CD4-positive, alpha-beta T cell (primary cell): ENCODE measurements at places on chromosomes 1 and 21. TPM values are rescaled to one million over a fixed set of nuclear protein-coding genes. Genes with fewer than 3 reads are reported as not detected.
A peak's percentile ranks its signal among the peaks of the same experiment; 100 is the strongest.

Gene KIAA0040
- total RNA-seq = 13.5 TPM

Gene KCNN3
- total RNA-seq = not detected

GRCh38 chr21:31221043-31221442 is 123.0 kb downstream of the TIAM1 start:
- DNase-seq = peak; percentile 14

- peak; percentile 27 for DNase-seq
These were observed 3.0 kb downstream of the GPR61 start for GRCh38 chr1:109542657-109543056.

GRCh38 chr1:240104672-240105071 is 13.0 kb downstream of the FMN2 start:
- no peak for DNase-seq

DNA sequence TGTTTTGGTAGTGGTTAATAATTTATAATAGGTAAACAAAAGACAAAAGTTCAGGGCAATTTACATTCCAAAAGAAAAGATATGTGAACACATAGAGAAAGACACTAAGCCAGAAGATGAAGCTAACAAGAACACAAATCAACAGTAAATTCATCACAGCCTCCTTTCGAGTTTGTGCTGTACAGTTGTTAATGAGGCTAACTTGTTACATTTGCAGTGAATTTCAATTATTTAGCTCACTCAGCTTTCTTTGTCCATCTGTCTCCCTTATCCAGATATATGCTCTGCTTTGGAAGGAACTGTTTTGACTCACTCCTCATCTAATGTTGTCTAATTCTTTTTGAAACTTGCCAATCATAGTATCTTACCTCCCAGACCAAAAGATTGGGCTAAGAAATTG is 423.3 kb upstream of the OLFM3 start:
- DNase-seq = no peak

- no peak for DNase-seq
These were observed 55.8 kb downstream of the COL18A1 start for GRCh38 chr21:45460611-45461368.

Gene RAB3B
- not detected for total RNA-seq

Gene IFI6
- total RNA-seq = 36.2 TPM

Gene AADACL3
- total RNA-seq = not detected

- DNase-seq = peak; percentile 87
These were observed 6.9 kb upstream of the GPATCH4 start for GRCh38 chr1:156608036-156608674.

Gene DIO1
- not detected for total RNA-seq

GRCh38 chr1:15303935-15304334 is 56.9 kb downstream of the FHAD1 start:
- DNase-seq = no peak

DNA sequence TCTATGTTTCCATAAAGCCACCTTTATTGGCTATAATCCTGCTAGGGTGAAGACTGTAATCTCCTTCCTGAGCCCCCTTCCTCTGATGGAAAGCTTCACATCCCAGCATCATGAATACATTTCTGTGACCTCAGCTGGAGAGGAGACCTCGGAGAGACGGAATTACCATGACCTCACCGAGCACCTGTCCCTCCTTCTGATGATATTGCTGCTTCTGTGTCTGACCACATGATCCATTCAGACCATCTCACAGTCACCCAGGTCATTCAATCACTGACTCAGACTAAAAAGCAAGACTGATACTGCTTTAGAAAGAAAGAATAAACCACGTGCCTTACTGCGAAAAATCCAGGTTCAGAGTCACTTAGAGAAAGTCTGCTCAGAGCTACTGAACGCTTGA is 8.8 kb downstream of the KCND3 start:
- DNase-seq = no peak
